ENCODE measurements at places on chromosomes 4 and X.
A peak's percentile ranks its signal among the peaks of the same experiment; 100 is the strongest.

DNA sequence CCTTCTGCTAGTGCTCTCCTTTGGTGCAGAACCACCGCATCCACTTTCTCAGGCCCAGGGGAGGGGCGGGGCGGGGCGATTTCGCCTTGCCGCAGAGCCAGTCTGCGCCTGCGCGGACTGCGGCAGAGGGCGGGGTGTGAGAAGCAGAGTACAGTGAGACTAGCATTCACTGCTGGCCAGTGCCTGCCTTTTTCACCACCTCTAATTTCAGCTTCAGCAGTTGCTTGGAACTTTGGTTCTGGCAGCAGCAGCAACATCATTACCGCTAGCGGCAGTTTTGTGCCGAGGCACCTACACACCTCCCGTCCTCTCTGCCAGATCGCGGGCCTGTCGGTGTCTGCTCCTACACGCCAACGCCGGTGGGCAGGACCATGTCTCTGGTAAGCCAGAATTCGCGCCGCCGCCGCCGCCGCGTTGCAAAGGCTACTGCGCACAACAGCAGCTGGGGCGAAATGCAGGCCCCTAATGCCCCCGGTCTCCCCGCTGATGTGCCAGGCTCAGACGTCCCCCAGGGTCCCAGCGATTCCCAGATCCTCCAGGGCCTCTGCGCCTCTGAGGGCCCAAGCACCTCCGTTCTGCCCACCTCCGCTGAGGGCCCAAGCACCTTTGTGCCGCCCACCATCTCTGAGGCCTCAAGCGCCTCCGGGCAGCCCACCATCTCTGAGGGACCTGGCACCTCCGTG is at the start of gene MAGEE1:
Gene MAGEE1 (plus strand): TSS at position 151 of the 683 bp plus-strand sequence. CDS start 221 bp downstream, at position 372.
- no peak for DNase-seq

GRCh38 chr4:62644372-62644771 is 1444.2 kb downstream of the ADGRL3 start:
- no peak for DNase-seq

GRCh38 chr4:6169239-6169638 is 31.1 kb downstream of the JAKMIP1 start:
- DNase-seq = no peak

DNA sequence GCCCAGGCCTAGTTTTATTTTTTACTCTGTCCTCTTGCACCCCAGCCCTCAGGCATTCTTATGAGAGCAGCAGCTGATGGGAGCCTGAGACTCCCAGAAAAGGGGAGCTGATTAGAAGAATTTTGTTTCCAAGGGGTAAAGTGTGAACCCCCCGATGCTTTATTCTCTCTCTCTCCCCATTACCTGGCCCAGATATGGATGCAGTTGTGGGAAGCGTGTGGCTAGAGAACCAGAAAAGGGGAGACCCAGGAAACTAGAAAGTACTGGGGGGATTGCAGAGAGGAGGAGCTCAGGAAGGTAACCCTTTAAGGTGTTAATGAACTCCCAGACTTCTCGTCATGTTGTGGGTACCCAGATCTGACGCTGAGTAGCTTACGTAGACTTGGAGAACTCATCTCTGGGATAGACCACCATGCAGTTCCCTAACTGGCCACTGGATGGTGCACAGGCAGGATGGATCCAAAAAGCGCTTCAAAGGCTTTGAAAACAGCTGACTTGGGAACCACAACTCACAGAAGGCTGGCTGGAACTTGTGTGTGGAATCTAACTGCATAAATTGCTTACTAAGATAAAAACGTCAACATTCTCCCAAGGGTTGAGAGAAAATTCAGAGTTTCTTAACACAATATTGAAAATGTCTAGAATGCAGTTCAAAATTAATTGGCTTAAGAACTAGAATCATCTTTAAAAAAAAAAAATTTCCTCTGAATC is 64.7 kb downstream of the TBC1D14 start:
- no peak for DNase-seq

- DNase-seq = no peak
Measured at GRCh38 chrX:74117962-74118902, 185.7 kb upstream of the ZCCHC13 start.

GRCh38 chr4:105059337-105059736 is 87.3 kb upstream of the TET2 start:
- DNase-seq = no peak

GRCh38 chrX:154441984-154442707 is 1.8 kb upstream of the FAM50A start:
- DNase-seq = no peak

GRCh38 chrX:574251-574650 is 56.3 kb upstream of the SHOX start:
- no peak for DNase-seq

DNA sequence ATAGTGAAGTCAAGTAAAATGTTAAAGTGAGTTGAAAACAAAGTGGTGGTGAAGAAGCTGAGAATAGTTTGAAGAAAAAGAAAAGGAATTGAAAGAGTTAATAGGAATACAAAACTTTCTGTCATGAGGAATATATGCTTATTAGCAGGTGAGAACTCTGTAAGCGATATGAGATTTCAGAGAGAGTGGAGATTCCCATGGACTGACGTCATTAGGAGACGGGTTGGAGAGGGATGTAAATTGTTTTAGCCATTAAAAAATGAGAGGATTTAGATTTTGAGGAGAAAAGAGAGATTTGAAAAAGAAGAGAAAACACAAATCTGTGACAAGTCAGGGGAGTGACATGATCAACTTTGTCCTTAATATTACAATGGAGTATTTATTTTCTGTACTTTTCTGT is 11.7 kb downstream of the NDST4 start:
- DNase-seq = no peak

GRCh38 chrX:39152106-39152649 is 350.9 kb downstream of the MID1IP1 start:
- DNase-seq = no peak

DNA sequence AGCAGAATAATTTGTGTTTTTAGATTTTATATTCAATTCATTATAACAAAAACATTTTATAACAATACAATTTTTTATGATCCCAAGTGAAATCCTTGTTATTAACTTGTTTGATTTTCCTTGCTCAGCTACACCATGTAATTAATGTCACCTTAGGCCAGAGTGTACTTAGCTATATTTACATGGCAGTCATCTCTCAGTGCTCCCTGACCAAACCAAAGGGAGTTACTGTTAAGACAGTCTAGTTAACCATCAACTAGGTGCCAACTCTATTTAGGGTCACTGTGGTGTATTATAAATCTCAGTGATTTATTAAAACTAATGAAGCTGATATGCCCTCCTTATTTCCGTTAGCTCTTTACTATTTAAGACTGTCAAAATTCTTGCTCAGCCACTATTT is 44.4 kb downstream of the CCDC158 start:
- DNase-seq = no peak

GRCh38 chrX:122579526-122579925 is 604.6 kb upstream of the GRIA3 start:
- no peak for DNase-seq

DNA sequence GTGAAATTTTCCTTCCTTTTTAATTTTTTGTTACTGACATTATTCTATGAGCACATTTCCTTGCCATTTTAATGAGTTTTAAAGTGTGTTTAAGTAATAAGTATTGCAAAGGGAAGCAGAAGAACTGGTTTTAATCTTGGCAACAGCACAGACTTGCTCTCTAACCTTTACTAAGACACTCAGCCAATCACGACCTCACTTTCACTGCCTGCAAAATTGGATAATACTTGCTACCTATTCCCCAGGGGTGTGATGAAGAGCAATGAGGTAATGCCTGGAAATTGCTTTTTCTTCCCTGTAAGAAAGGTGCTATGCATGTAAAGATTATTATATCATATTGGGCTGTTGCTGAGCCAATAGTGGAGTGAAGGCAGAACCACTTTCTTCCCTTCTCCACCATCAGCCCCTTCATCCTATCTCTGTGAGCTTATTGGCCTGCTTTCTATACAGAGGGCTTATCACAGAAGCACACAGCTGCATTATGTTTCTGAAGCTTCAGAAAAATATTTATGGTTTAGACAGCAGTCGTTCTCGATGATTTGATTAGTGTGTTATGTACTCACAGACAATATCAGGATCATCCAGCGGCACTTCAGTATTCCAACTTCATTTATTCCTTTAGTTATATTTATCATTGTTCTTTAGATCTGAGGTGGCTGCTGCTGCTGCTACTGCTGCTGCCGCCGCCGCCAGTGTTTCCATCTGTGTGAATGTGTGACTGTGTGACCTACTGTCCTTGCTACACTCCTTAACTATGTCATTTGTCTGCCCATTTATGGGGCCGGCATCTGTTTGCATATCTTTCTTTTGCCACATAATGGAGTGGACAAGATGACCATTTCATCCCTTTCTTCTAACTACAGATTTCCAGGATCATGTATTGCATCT is 255.1 kb downstream of the C4orf33 start:
- no peak for DNase-seq

GRCh38 chr4:4423706-4424498 is 37.0 kb downstream of the NSG1 start:
- peak; percentile 40 for DNase-seq

GRCh38 chr4:159016593-159017024 is 86.3 kb upstream of the RAPGEF2 start:
- DNase-seq = no peak

DNA sequence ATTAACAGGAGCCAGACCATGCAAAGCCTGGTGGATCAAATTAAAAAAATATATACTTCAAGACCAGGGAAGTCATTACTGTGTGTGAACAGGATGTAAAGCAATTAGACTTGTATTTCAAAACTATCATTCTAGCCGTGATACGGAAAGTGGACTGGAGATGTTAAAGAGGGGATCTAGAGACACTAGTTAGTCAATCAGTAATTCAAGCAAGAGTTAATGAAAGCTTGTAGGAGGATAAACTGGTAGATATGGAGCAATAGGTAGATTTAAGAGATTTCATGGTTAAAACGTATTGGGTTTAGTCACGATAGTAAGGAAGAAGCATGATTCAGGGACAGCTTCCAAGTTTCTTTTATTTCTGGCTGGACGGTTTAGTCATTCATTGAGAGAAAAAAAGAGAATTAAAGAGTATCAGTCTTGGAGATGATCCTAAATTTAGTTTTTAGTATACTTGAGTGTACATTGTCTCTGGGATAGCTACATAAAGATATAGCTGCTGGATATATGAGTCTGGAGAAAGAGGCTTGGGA is 3.9 kb downstream of the MAD2L1 start:
- no peak for DNase-seq

DNA sequence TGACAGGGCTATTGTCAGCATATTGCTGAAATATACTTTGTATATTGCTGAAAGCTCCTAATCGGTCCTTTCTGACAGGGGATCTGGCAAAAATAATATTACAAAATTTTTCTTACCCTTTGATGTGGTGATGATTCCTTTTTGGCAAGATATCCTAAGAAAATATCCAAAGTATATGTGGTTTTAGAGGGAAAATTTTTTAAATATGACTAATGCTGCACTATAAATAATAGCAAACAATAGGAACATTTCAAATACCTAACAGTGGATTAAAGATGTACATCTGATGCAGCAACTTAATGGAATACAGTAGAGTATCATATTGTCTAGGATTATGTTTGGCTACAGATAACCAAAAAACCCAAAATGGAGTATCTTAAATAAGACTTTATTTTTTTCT is 49.6 kb downstream of the RRAGB start:
- no peak for DNase-seq

DNA sequence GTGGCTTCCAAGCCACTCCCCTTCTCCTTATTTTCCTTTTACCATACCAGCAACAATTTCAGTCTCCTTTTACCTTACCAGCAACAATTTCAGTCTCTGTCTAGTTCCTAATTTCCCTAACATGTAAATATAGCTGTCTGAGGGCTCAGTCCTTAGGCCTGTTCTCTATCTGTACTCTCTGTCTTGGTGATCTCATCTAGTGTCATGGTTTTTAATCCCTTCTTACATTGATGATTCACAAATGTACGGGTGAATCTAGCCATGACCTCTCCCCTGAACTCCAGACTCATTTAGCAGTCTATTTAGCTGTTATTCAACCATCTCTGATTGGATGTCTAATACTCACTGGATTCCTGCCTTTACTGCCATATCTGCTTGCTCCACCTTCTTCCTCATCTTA is 7.2 kb downstream of the IL15 start:
- no peak for DNase-seq

DNA sequence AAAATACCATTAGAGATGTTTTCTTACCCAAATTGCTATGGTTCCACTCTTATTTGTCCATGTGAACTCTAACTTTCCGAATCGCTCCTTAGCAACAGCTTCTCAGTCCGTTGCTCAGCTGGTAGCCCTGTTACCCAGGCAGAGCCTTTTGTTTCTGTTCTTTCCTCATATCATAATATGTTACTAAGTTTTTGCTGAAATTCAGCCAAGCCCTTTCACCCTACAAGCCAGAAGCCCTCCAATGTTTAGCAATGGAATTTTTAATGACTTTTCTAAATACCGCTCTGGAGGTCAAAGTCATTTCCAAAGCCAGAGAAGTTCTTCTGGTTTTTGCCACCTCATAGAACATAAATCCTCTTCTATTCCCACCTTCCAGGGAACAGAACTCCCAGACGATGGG is 1029.5 kb downstream of the C4orf33 start:
- no peak for DNase-seq

- DNase-seq = no peak
Measured at GRCh38 chr4:184697956-184698355, 35.9 kb downstream of the CENPU start.

DNA sequence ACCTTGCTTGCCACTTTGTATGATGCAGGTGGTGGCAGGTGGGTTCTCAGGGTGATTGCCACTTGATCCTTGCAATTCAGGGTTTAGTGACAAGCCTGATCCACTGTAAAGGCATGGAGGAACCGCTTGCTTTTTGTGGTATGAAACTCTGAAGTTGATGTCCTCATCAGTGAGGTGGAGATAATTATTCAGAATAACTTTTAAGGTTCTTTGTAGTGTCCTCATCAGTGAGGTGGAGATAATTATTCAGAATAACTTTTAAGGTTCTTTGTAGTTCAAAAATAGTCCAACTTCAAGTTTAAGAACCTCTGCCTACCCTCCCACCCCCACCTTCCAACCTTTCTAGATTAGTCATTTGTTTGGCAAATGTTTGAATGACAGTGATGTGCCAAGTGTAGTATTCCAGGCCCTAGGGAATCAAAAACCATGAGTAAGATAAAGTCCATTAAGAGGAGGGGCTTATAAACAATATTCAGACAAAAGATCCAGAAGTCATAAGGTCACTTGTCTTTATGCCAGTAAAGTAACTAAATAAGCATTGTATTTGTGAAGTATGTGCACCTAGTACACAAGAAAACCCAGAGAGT is 51.2 kb downstream of the DCUN1D4 start:
- no peak for DNase-seq

- no peak for DNase-seq
Measured at GRCh38 chr4:185672618-185673017, 137.3 kb upstream of the PDLIM3 start.

Data from vagina (tissue), 2 donors.